ENCODE measurements at places on chromosomes 11 and 22. TPM values are rescaled to one million over a fixed set of nuclear protein-coding genes. Genes with fewer than 3 reads are reported as not detected.

GRCh38 chr22:19038728-19039447, 83.3 kb downstream of the DGCR2 start:
- no peak for DNase-seq
- no peaks in the 10 kb centered on the region for H3K36me3 ChIP-seq
- no peaks in the 10 kb centered on the region for H3K4me1 ChIP-seq
- H3K4me3 ChIP-seq, result no peak overlapping the region

GRCh38 chr11:28153586-28153985, 45.4 kb downstream of the METTL15 start:
- H3K4me1 ChIP-seq, result no peaks in the 10 kb centered on the region
- H3K4me3 ChIP-seq, result no peak overlapping the region

DNA sequence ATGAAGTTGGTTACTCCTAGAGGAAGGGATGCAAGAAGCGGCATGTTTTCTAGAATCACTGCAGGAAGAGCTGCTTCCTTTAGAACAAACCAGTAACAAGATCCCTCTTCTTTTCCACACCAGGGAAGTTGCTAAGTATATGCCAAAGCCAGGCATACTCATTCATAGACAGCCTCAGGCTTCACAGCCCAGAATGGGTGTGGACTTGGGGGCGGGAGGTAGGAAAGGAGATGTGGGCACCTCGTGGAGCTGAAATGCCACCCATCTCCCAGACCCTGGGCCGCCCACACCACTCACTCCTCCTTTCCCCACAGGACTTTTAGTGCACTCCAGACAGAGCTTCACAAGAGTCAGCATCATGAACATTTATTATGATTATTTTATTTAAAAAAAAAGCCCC, 16.0 kb upstream of the TMEM121B start:
- H3K4me1 ChIP-seq, result no peaks in the 10 kb centered on the region
- no peaks in the 10 kb centered on the region for H3K36me3 ChIP-seq

Gene IGF2
- 1,397 TPM for total RNA-seq

Gene THRSP
- 0.25 TPM for total RNA-seq

Gene IFITM10
- total RNA-seq, result 2.7 TPM

Measured in Caco-2 (cell line).